ENCODE measurements at places on chromosomes 1 and 21.

- DNase-seq, result no peak
Measured at GRCh38 chr1:184473176-184473966, 86.5 kb downstream of the C1orf21 start.

GRCh38 chr1:46302641-46303037 lies 777 bp downstream of the LRRC41 start:
- DNase-seq, result no peak

DNA sequence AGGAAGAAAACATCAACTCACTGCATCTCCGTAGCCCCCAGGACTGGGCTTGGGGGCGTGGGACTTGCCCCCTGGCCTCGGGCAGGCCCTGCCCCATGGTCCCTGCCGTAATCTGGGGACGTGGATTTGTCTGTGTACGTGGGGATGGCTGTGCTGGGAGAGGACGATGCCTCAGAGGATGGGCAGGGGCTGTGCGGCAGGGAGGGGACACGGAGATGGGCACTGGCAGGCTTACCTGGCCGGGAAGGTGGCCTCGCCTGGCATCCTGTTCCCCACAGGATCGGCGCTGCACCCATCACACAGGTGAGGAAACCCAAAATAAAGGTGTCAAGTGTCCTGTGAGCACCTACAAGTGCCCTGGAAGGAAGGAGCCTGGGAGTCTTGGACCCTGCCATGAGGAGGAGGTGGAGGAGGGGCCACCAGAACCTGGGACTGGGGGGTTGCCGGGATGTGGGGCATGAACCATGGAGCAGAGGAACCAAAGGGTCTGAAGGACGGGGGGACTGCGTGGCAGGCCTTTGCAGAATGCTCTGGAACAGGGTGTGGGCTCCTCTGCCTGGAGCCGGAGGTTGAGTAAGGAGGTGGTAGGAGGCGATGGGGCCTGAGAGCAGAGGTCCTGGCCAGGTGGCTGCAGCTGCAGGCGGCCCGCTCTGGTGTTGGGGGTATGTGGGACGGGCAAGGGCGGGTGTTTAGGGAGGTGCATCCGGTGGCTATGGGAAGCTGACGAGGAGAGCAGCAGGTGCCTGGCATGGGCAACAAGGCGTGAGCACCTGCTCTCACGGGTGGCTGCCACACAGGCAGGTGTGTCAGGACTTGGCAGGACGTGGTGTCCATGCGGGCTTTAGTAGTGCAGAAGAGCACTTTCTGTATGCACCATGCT lies 27.8 kb upstream of the LRRC3 start:
- DNase-seq, result peak; percentile 6

DNA sequence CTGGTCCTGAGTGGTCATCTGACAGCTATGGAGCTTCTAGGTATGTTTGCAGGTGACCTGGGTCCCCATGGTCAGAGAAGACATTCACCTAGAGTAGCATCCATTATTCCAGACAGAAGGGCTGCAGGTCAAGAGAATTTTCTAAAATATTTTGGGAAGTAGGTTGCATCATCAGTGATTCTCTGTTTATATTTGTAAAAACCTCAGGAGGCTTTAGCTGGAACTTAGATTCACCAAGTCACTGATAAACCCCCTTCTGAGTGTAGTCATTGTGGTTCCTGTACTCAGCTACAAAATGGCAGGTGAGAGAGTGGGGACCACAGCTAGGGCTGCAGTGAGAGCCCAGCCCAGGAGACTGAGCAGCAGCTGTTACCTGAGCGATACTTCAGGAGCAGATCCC lies 78.6 kb downstream of the ABCA4 start:
- no peak for DNase-seq

DNA sequence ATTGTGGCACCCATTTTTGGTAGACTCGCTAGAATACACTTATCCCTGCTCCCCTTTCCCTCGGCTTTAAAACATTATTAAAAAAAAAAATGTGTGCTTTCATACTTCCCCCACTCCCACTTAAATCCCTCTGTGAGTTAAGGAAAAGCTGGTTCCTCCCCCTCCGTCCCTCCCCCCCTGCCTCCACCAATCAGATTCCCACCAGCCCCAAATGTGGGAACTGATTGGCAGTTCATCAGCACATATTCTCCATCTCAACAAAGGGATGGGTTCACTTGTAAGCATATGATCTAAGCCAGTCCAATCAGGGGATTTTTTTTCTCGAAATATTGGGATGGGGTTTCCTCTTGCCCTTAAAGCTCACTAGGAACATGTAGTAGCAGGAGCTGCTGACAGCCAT lies 10.8 kb upstream of the FYB2 start:
- DNase-seq, result no peak

- peak; percentile 96 for DNase-seq
Measured at GRCh38 chr1:115062542-115063004, 26.7 kb downstream of the TSPAN2 start.

DNA sequence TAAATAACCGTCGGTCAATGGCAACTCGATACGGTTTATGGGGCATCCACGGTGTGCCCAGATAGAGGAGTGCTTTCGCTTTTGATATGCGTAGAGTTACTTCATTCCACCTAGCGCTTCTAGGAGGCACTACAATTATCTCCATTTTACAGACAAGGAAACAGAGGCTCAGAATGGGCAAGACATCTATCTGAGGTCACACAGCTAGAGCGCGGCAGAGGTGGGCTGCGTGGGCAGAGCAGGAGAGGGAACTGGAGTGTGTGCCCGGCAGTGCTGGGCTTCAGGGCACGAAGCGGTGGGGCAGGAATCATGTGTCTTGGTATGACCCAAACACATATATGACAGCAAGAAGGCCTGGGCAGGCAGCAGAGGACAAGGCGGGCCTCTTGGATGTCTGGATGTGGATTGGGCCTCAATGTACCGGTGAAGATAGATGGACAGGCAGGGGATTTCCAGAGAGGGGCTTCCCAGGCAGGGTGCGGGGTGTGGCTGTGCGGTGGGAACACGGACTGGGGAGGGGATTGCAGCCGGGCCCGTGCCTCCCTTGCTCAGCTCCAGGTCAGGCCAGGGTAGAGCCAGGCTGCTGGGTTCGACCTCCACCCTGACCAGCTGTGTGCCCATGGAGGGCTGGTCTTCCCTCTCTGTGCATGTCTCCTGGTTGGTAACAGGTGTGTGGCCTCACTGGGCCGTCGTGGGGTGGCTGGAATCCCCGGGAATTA lies 21.2 kb downstream of the TP73 start:
- DNase-seq, result no peak
